ENCODE measurements at places on chromosomes 7 and 10.

DNA sequence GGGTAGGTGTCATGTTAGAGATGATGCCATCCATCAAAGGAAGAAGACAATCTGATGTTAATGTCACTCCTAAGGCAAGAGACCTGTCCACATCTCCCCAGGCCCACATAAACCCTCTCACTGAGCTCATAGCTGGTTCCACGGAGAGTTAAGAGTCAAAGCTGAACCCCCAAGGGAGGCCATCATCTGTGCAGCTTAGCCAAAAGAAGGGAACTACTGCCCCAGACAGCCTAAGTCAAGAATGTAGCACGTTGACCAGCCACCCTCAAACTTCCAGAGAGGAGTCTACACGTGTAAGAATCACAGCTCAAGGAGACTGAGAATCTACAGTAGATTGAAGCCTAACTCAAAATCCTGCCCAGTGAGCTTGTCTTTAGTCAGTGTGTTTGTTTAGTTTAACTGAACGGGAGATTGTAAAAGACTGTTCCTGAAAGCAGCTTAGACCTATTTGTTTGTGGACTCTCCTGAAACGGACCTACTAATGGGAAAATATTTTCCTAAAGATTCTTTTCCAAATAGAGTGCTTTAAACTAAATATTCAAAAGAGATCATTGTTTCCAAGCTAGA, 192.7 kb upstream of the NFE2L3 start:
- no peak for DNase-seq

DNA sequence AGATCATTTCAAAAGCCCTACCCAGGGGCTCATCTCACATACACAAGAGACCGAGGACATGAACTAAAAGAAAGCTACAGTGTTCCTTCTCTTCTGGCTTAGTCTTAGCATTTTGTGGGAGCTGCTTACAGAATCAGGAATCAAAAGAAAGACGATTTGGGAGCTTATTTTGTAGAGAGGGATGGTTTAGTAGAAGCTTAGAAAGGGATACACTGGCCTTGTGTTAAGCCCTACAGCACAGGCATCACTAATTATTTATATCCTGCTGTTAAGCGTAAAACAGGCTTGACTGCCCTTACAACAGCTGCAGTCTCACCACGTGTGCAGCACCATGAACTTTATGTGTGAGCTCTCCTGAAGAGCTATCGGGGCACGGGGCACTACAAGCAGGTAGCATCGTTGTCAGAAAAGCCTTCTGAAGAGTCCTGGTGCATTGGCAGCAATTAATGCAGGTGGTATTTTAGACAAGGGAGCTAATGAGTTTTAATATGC, 798.3 kb downstream of the NXPH1 start:
- DNase-seq: no peak

GRCh38 chr7:2106924-2107323, 125.8 kb downstream of the MAD1L1 start:
- peak; percentile 59 for DNase-seq

GRCh38 chr7:143279186-143280098, 5.3 kb upstream of the TMEM139 start:
- DNase-seq: no peak

GRCh38 chr10:98172495-98172894, 38.0 kb downstream of the R3HCC1L start:
- DNase-seq: no peak
